ENCODE measurements at places on chromosomes 16 and 17. TPM values are rescaled to one million over a fixed set of nuclear protein-coding genes. Genes with fewer than 3 reads are reported as not detected.
A peak's percentile ranks its signal among the peaks of the same experiment; 100 is the strongest.

DNA sequence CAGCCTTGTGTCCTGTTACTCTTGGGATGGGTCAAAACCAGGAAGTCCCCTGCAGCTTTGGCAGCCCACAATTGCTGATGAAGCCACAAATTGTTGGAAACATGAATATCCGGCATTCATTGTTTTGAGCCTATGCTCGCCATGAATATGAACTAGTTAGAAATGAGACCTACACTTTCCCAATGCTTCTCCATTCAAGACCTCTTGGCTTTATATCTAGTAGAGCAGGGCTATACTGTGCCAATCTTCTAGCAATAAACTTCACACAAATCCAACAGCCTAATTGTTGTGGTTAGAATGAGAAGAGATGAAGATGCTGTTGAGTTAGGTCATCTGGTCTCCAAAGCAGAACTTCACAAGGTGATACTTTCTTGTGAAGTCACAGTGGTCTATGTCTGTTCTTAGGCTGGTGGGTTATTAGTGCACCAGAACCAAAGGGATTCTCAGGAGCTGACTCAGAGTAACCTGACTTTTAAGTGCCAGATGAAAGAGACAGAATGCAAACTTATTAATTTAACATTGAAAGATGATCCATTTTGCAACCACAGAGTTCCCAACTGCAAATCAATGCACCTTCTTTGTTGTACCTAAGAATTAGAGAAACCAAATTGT, 13.7 kb upstream of the KRT23 start:
- no peak for DNase-seq

DNA sequence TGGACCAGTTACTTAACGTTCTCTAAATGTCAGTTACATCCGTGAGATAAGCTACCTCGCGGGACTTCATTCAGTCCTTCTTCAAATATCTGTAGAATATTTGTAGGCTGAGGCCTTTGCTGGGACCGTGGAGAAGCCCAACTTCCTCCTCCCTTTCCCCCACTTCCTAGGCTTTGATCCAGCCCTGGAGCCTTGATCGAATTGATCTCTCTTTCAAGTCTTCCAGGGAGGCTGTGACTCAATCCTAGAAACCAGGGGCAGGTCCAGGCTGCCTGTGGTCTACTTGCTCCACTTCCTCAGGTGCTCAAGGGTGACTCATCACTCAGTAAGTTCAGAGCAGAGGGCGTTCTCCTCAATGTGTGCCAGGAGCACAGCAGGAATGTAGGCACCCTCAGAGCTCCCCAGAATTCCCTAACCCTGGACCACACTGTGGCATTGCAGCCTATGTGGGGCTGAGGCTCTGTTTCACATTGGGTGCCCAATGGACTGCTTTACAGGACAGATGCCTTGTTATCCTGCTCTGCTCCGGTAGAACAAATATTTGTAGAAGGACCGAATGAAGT, 11.2 kb upstream of the CEP20 start:
- no peak for DNase-seq

GRCh38 chr16:58638148-58639036, 8.8 kb upstream of the CNOT1 start:
- DNase-seq, result peak; percentile 89

- DNase-seq, result no peak
Measured at GRCh38 chr16:66159987-66160386, 206.5 kb upstream of the CDH5 start.

DNA sequence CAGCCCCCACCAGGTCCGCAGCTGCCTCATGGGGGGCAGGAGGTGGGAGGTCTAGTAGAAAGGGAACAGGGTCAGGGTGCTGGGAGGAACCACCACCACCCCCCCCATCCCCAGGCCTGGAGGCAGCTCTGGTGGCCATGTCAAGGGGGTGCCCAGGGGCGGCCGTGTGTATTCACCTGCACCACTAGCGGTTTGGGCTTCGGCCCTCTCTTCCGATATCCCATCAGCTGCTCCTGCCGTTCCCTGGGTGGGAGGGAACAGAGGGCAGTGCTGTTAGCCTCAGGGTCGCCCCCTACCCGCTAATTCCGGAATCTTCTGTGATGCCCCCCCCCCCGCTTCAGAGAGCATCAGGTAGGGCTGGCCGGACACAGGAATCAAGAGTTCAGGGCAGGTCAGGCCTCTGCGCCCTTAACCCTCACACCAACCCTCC, 3.8 kb downstream of the CBX4 start:
- no peak for DNase-seq

DNA sequence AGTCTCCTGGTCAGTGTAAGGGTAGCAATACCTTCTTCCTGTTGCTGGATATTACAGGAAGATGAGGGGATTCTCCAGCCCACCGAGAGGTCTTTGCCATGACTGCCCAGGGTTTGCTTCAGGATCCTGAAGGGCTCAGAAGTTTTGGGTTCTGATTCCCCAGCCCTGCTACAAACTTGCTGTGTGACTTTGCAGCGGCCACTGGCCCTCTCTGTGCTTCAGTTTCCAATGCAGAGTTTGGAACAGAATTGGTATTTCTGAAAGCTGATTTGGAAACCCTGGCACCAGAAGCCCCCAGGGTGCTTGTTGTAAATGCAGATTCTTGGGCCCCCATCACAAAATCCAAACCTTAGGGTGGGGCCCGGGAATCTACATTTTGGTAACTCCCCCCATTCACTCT, 14.7 kb downstream of the KCNG4 start:
- DNase-seq, result no peak

The HSD3B7 gene
- 5.8 TPM for total RNA-seq

DNA sequence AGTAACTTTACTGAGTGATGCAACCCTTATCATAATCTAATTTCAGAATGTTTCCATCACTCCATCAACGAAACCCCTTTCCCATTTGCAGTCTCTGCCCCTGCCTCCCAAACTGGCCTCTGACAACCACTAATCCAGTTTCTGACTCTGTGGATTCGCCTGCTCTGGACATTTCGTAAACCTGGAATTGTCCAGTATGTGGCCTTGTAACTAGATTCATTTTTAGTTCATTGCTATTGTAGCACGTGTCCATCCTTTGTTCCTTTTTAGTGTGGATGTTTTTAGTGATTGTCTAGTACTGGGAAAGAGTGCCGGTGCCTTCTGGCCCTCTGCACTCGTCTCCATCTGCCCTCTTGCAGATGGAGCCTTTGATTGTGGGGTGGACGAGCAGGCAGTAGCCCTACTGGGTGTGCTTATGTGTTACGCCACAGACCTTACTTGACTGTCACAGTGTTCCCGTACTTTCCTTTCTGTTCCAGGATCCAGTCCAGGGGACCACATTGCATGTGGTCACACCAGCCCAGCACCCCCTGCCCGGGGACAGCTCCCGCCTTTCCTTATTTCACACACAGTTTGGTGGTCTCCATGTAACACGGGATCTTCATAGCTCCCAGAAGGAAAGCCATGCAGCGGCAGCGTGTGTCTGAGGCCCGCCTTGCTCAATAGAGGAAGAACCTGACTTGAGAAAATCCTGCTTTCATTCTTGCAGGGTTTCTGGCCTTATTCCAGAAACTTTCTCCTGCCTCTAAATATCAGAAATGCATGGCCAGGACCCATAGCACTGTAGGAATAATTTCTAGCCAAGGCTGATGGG, 8.8 kb downstream of the KIAA0513 start:
- peak; percentile 52 for DNase-seq

DNA sequence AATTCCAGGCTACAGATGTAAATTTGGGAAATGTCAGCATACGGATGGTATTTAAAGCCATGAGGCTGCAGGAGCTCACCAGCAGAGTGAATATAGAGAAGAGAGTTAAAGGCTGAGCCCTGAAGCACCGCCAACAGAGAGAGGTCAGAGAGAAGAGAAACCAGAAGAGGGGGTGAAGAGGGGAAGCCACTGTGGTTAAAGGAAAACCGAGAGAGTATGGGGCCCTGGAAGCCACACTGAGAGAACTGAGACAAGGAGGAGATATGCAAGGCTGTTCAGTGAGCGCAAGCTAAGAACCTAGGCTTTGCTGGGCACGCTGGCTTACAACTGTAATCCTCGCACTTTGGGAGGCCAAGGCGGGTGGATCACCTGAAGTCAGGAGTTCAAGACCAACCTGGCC, 24.6 kb downstream of the COPRS start:
- no peak for DNase-seq

GRCh38 chr16:13921328-13921727, 1.4 kb downstream of the ERCC4 start:
- no peak for DNase-seq

DNA sequence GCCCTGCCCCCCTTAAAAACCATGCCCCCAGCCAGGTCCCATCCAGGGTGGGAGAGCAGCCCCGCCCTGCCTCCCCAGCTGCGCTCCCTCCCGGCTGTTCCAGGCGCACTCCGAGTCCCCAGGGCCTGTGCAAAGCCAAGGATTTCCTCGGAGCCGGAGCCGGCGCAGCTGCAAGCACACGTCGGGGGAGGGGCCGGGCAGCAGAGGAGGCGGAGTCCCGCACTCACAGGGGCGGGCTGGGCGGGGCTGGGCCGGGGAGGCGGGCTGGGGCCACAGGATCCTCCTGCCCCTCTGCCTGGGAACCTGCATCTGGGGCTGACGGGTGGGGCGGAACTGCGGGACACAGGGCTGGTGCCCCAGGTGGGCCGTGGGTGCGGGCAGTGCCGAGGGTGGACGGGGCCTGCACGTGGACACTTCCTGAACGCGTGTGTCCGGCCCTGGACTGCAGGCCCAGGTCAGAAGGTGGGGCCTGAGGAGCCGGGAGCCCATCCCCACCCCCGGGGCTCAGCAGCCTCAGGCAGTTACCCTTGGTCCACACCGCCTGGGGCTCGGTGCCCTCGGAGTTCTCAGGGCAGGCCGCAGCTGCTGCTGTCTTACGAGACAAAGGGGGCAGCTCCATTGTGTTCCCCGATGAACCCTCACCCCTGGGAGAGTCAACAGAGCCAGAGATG, 24.0 kb upstream of the SSTR5 start:
- peak; percentile 61 for DNase-seq

DNA sequence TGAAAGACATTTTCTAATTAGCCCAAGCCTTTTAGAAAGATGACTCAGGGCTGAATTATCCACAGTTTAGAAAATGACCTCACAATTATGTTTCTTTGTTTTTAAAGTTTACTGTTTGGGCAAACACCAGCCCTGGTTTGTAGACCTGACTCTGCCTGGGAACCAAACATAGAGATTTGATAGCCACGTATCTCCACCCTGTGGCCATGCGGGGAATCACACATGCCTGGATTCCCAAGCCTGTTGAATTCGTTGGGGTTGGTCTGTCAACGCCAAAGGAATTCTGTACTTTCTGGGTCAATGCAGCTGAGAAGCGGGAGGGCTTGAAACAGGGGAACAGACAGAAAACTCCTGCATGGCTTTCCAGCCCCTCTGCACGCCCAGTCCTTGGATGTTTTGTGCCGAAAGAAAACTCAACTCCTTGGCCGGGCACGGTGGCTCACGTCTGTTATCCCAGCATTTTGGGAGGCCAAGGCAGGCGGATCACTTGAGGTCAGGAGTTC, 26.9 kb downstream of the CD300A start:
- peak; percentile 79 for DNase-seq

The CDRT4 gene
- 4.8 TPM for total RNA-seq

The CDRT15L2 gene
- total RNA-seq, result not detected

- no peak for DNase-seq
Measured at GRCh38 chr17:72580321-72581127, 459.7 kb downstream of the SOX9 start.

The CBX2 gene
- 35.3 TPM for total RNA-seq

GRCh38 chr16:86818671-86819532, 240.6 kb downstream of the FOXL1 start:
- DNase-seq, result no peak

GRCh38 chr16:87828907-87829621, 40.2 kb downstream of the SLC7A5 start:
- DNase-seq, result no peak

The KRT40 gene
- not detected for total RNA-seq

GRCh38 chr17:10126616-10127501, 71.5 kb downstream of the GAS7 start:
- no peak for DNase-seq

GRCh38 chr17:38421871-38422827, 6.1 kb upstream of the ARHGAP23 start:
- DNase-seq, result no peak

The TEX14 gene
- 0.25 TPM for total RNA-seq

- no peak for DNase-seq
Measured at GRCh38 chr16:12917653-12918052, 16.3 kb downstream of the SHISA9 start.

DNA sequence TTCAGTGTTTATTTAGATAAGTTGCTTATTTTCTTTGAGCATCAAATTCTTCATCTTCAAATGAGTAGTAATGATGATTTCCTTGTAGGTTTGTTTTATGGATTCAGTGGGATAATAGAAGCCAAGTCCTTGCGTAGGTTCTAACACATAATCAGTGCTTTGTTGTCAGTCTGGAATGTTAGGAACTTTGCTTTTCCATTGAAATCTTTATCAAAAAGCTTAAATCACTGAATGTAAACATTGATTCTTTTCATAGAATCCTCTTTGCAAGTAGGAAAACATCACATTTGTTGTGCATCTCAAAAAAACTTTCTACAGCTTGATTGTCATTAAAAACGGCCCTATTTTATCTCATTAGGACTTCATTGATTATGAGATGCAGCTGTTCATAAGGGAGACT, 490.3 kb upstream of the GOT2 start:
- DNase-seq, result no peak

DNA sequence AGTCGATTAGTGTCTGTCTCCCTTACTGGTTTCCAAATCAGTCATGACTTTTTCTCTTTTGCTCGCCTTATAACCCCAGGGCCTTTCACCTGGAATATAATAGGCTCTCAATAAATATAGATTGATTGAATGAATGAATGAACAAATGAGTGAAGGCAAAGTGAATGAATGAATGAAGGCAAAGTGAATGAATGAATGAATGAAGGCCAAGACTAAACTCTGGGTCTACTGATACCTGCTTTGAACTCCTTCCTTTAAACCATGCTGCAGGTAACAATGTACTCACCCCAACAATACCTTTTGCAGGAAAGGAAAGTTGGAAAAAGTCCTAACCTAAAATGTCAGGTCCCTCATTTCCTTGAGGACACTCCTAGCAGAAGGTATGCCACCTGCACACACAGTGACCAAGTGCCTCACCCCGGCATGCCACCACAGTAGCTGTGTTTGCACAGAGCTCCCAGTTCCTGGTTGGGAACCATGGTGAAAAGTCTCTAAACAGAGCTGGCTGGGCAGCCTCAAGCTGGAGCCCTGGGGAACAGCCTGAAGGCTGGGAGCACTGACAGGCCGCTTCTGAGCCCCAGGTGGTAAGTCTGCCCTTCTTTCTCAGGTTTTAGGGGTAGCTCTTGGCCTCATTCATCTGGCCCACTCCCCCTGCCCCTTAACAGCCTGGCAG, 42.7 kb upstream of the ANKFN1 start:
- no peak for DNase-seq
